Retinal pigment epithelial cell (primary cell): ENCODE measurements at places on chromosomes 1 and 21.
A peak's percentile ranks its signal among the peaks of the same experiment; 100 is the strongest.

DNA sequence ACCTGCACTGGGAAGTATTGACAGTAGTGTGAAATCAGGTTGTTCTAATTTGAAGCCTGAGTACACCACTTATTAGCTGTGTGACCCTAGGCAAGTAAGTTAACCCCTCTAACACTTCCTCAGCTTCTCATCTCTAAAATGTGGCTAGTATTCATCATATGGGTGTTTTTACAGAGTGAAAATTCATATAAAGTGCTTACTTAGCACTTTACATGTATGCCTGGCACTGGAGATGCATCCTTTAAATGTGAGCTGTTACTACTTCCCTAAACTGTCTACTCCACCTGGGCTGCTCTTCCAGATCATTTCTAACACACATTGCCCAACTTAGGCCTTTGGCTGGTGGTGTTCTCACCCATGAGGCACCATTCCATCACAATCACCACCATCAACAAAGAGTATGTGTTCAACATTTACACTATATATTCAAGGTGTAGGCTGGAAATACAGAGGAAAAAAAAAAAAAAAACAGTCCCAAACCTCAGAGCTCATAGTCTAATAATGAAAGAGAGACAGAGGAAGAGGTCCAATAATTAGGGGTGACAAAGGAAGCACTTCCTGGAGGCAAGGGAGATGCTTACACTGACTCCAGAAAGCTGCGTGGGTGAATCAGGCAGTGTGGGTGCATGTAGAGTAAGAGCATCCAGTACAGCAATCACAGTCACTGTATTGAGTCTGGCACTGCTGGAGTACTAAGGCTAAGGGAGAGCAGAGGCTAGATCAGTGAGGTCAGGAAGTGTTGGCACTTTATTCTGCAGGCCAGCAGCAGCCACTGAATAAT is 3.6 kb downstream of the STX6 start:
- no peak for DNase-seq

DNA sequence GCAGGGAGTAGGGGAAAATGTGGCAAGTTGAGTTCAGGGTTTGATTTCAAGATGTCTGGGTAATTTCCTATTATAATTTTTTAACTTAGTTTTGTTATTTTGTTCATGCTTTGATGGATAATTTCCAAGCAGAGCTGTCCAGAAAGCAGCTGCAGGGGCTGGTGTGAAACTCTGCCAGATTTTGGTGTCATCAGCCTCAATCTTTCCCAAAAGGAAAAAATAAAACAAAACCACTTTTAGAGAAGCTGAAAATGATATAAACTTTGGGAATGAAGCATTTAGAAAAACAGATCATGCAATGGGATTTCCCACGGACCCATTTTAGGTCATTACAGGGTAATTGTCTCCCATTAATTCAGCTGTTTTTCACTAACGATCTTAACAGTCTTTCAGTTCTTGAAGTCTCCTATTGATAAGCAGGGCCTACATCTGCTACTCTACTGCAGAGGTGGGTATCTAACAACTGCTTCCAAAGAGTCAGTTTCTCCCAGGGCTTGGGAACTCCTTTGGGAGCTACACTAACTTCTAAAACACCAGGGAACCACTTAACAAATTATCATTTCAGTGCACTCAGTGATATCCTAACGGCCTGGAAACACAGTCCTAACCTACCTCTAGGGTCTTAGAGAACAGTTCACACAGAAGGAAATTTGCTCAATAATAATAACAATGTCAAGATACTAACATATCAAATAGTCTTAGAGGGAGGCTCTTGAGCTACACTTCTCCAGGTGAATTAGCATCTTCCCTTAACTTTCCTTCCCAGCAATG is 12.3 kb downstream of the ZNF436 start:
- no peak for DNase-seq

DNA sequence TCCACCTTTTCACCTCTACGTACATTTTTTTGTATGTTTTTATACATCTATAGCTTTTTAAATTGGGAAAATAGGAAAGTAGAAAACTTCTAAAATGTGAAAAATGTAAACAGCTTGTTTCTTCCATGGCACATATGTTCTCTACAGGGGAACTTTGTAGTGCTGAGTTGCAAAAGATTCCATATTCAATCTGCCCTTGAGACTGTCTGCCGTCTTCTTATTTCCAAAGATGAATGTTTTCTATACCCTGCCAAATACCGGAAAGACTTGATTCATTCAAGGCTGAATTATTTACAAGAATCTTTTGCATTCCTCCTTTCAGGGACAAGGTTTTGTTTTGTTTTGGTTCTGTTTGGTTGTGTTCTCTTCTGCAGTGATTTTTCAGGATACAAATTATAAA is 1334.5 kb upstream of the ADGRL4 start:
- no peak for DNase-seq

- DNase-seq = no peak
Measured at GRCh38 chr1:89578946-89579684, 53.8 kb upstream of the LRRC8C start.

DNA sequence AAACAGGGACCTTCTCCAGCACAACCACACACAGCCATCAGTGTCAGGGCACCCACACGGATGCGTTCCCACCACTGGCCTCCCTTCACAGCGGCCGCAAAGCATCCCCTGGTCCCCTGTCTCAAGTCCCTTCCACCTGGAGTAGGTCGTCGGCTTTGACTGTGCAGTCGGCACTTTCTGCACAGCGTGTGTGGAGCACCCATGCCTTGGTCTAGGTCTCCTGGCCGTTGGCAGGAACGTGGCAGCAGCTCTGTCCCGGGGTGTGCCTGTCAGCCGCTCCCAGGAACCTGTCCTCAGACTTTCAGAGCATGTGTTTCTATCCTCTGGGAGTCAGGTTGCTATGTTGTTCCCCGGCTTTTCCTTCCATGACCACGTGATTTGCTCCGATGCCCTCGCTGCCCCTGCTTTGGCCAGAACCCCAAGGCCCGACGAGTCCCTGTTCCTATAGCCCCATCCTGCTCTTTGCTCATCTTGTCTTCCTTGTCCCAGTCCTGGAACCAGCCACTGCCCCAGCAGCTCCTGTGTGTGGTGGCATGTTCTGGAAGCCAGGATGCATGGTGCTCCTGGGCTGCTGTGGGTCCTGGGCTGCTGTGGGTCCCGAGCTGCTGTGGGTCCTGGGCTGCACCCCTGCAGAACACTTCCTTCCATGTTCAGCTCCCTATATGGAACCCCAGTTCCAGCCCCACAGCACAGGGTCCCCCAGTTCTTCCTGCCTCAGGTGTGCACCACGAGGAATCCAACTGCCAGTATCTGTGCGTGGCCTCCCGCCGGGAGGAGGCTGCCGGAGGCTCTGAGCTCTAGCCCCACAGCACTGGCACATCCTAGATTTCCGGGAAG is 84.2 kb upstream of the COL6A1 start:
- DNase-seq = no peak

DNA sequence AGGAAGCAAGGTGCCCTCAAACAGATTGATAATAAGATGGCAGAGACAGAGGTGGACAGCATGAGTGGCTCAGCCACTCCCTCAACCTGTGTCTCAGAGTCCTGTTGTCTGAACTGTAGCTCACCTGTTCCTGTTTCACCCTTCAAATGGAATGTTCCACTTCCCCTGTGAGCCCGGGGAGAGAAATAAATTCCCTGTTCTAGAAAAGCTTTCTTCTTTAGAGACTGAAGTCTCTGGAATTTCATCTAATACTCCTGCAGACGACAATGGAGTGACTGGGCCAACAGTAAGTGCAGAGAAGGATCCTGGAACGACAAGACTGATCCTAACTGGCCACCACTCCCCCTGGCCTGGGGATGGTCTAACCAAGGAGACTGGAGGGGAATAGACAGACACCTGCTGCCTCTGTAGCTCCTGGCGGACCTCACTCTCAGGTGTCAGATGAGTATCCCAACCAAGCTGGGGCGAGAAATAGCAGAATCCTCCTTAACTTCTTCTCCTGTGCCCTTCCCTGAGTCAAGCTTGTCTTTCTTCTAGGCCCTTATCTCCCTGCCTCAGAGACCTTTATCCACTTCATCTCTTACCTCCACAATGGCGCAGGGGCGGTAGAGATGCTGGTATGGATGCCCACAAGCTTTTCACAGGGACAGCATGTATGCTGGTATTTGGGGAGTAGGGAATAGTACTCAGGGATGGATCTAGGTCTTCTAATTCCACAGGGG is 45.4 kb downstream of the PLEKHA6 start:
- DNase-seq = no peak

GRCh38 chr1:38084113-38084512 is 37.5 kb upstream of the POU3F1 start:
- DNase-seq = no peak

- peak; percentile 54 for DNase-seq
Measured at GRCh38 chr1:52751589-52752483, 25.6 kb downstream of the ZYG11B start.

- DNase-seq = no peak
Measured at GRCh38 chr1:26862781-26863684, at the start of gene SFN. Gene SFN, plus strand, starts transcription at chr1:26863149. Its CDS starts 64 bp downstream, at chr1:26863213.

DNA sequence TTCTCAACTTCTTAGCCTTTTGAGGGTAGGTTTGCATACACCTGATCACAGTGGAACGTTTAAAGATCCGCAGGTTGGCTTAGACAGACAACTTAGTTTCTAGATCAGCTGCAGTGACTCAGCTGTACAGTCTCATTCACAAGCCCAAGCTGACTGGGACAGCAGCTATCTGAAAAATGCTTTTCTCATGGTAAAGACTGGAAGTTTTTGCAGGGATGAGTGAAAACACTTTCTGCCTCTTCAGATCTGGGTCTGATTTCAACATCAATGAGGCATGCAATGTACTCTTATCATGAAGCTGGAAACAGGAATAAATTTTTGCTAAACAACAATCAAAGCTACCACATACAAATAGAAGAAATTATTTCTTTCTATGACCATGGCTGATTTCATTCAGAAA is 61.1 kb upstream of the PTBP2 start:
- DNase-seq = no peak

DNA sequence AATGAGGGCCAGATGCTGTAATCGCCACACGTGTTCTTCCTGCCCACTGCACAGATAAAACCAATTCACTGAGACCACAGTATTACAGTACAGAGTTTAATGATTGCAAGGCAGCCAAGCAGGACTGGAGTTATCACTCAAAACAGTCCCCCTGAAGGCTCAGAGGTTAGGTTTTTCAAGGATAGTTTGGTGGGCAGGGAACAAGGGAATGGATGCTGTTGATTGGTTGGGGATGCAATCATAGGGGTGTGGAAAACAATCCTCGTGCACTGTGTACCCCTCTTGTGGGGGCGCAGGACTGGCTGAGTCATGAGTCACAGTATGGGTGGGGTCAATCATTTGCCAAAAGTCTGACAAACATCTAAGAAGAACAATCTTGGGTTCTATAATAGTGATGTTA is 12.4 kb upstream of the USP1 start:
- DNase-seq = no peak

DNA sequence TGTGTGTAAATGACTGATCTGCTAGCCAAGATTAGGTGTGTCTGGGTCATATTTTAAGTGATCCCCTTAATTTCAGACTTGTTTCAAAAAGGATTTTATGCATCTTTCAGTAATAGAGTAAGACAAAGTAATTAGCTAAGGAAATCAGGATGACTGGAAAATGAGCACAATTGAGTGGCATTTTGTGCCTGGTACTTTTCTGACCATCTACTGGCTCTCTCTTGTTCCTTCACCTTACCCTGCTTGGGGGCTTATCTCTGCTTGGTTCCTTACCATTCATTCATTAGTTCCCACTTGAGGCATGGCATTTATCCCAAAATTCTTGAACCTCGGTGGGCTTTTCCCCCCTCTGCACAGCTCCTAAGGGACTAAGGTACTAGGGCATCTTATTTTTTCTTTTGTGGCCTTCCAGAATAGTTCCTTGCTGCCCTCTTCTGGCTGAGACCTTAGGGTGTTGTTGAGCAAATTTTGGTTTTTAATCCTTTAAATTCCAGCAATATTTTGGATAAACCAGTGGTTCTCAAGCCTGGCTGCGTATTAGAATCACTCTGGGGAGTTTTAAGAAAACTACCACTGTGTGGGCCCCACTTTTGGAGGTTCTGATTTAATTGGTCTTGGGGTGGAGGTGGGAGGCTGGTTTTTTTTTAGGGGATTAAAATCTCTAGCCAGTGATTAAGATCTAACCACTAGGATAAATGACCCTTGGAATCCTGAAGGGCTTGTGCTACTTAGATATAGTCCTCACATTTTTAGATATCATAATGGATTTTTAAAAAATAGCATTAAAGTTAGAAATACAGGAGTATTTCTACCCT is 50.8 kb downstream of the HS2ST1 start:
- DNase-seq = no peak

DNA sequence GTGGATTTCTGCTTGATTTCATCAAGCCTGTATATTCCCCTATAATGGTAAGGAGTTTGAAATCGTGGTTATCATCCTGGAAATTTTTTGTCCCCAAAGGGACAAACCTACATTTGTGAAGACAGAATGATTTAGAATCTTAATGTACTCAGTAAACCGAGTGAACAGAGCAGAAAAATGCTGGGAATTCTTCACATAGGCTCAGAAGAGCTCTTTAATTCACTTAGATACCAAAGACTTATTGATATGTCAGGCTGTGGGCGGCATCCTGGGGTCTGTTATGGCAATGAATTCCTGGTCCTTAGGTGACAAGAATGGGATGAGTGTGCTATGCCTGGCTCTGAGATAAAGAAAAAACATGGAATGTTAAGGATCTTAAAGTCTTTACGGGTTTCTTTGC is 74.9 kb downstream of the ROR1 start:
- DNase-seq = no peak

- DNase-seq = no peak
Measured at GRCh38 chr1:60137406-60137805, 63.8 kb upstream of the C1orf87 start.

DNA sequence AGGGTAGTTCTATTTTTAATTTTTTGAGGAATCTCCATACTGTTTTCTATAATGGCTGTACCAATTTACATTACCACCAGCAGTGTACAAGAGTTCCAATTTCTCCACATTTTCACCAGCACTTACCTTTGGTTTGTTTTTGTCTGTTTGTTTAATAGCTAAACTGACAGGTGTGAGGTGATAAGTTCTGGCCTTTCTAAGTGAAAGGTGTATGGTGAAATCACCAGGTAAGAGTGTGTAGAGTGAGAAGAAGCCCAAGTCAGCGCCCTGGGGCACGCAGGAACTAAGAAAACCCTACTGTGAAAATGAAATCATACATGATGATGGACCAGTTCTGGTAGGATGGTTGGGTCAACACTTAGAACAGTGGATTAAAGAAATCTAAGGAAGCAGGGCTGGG is 34.5 kb downstream of the BTG3 start:
- no peak for DNase-seq

- DNase-seq = no peak
Measured at GRCh38 chr1:36222481-36223380, 1.5 kb upstream of the THRAP3 start.
